Esophagus squamous epithelium (tissue), 5 donors: ENCODE measurements at places on chromosomes 12 and 14.

- no peak for DNase-seq
Observed at GRCh38 chr12:100077367-100077766, 65.3 kb downstream of the BLTP3B start.

DNA sequence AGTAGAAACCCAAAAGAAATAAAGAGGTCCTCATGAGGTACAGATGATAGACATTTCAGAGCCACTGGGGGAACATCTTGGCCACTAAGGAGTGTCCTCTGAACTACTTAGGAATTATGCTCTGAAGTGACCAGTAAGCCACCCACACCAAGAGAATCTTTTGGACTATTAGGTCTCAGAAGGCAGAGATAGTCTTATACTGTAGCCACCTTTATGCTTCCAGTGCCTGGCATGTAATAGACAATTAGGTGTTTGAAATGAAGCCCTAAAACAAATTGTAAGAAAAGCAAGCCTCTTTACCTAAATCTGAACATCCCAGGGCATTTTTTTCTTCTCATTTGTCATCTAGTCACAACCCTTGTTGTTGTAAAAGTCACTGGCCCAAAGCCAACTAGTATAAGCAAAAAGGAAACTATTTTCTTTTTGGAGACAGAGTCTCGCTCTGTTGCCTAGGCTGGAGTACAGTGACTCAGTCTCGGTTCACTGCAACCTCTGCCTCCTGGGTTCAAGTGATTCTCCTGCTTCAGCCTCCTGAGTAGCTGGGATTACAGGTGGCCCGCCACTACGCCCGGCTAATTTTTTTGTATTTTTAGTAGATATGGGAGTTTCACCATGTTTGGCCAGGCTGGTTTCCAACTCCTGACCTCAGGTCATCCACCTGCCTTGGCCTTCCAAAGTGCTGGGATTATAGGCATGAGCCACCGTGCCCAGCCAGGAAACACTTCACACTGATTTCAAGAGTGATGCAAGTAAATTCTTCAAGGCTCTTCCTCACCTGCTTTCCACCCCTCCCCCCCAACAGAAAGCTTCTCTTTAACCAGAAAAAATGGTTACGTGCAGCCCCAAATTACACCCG lies 11.1 kb downstream of the PLEKHA5 start:
- no peak for DNase-seq

DNA sequence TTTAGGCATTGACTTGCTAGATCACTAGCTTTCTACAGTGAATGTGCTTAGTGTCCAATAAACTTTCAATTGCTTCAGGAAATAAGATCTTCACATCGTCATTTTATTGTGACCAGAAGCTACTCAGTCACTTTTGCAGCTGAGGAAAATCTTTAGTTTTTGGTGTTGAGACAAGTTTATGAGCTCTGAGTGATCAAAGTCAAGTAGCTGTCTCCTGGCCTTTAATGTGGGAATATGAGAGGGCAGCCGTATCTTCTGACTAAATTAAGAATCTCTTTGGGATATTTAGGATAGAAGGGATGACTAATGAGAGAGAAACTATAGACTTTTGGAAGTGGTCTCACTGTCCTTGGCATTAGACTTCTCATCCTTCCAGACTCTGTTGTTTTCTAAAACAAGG lies 21.6 kb downstream of the MSRB3 start:
- DNase-seq = no peak

DNA sequence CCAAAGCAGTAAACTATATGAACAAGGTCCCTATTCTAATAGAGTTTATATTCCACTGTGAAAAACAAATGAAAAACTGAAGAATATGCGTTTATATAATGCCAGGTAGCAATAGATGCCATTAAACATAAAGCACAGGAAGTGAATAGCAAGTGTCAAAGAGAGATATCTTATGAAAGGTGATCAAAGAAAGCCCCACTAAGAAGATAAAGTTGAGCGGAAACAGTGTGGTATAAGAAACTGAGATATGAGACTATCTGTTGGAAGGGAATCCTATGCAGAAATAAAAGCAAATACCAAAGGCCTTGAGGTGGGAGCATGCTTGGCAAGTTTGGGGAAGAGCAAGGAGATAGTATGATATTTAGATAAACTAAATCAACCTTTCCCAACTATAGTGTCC lies 123.1 kb upstream of the FAR2 start:
- DNase-seq = no peak

GRCh38 chr12:94731733-94732360 lies 81.5 kb upstream of the TMCC3 start:
- DNase-seq = no peak

GRCh38 chr14:54350203-54350602 lies 46.6 kb upstream of the CDKN3 start:
- DNase-seq = no peak

DNA sequence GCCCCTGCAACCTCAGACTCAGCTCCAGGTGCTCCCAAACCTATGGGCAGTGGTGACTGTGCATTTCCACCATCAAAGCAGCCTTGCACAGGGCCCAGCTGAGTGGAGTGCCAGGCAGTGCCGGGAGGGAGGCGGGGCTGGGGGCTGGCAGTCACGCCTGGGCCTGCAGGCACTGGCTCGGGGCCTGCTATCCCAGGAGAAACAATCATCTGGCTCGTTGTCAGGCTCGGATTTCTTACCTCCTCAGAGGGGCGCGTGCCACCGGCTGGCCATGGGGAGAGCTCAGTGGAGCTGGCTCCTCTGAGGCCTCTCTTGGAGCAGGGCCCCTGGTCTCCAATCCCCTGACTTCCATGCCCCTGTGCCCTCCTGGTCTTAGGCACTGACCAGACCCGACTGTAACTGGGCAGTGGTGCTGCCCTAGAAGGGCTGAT lies 20.2 kb upstream of the PPP1R13B start:
- no peak for DNase-seq

DNA sequence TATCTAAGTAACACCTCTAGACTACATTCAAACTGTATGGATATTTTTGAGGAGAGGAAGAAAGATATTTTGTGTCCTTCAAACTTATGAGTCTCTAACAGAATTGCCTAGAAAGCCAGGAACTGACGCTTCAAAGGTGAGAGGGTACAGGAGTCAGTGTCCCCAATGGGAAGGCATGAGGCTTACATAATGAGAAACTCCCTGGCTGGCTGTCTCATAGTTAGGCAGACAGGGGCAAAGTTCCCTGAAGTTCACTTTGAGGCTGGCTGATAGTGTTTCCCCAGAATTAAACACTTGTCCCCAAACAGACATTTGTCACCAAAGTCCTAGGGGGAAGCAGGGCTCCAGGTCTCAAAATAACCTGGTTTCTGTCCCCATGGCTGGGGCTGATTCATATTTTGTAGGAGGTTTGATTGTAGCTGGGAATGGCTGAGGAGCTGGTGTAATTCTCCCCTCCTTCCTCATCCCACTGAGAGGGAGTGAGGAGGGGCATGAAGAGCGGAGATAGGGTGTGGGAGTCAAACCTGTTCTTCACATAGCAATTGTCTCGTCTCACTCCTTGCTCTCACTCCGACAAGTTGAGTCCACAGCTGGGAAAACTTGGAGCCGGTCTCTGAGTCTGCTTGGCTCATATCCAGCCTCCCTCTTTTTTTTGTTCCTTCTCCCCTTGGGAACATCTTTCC lies 56.4 kb upstream of the CISTR start:
- DNase-seq = no peak

- no peak for DNase-seq
Observed at GRCh38 chr12:132154941-132155770, 10.9 kb downstream of the NOC4L start.

DNA sequence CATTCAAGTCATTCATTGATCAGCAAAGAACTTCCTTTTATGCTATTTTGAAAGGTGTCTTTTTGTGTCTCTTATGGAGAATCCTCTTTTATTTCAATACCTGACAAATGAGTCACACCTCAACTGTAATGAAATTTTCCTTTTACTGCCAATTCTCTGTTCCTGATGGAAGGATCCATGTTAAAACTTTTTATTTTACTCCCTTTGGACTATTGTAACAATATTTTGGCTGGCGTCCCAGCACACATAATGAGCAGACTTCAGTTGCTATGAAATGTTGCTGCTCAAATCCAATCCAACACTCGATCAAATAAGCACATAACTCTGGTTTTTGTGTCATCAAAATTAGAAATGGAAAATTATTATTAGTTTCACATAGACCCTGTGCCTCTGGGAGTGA lies 21.9 kb upstream of the SLC15A5 start:
- DNase-seq = no peak

DNA sequence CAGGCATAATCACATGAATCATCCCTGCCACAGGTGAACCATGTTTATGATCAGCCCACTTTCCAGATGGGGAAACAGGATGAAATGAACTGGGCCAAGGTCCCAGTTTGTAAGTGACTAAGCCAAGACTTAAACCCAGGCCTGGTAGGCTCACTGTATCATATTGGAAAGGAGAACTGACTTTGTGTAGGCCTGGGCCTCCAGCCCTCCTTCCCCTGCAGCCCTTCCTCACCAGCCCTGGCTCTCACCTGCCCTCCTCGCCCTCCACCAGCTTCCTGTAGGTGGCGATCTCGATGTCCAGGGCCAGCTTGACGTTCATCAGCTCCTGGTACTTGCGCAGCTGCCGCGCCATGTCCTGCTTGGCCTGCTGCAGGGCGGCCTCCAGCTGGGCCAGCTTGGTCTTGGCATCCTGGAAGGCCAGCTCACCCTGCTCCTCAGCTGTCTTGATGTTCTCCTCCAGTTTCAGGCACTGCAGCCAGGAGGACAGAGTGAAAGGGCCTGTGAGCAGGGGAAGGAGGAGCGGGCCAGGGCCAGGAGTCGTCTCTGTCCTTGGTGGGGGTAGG lies 19.8 kb downstream of the KRT80 start:
- DNase-seq = no peak

DNA sequence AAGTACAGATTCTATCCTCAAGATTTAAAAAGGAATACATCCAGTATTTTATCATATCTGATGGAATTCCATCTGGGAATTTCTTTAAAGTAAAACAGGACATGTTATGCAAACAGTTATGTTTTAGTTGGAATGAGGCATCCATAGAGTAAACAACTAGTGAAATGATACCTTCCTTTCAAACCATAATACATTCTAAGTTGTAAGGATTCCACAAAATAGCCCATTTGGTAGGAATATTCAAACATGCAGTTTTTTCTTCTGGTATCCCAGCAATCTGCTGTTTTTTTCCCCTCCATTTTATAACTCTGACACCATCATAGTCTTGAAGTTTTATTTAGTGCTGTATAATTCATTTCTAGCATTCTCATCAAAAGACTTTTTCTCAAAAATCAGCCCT lies 149.6 kb downstream of the ADAMTS20 start:
- no peak for DNase-seq

DNA sequence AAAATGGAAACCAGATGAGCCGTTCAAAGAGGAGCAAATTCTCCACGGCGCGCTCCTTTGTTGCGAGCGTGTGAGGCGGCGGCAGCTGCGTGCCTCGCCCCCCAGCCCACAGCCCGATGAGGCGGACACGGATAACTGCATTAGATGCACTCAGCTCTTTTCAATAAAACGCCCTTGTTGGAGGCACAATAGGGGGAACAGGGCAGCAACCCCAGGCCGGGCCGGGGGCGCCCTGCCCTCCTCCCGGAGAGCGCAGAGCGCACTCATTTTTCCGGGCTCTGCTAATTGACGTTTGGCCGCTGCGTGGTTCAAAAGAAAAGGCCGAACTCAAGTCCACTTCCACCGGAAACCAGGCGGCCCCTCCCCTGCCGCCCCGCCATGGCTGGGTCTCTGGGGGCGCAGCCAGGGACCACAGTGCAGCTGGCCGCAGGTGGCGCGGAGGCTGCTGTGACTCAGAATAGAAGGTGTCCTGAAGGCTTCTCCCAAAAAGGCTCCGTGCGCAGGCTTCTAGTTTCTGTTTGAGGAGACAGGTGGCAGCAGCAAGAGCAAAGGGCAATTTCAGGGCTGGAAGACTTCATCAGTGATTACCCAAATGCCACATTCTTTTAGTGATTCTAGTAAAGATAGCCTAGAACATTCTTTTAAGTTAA lies 29.0 kb upstream of the SMOC1 start:
- DNase-seq = no peak

GRCh38 chr14:64958743-64959142 lies 13.4 kb downstream of the RAB15 start:
- DNase-seq = no peak
